ENCODE measurements at places on chromosomes 1 and 21.

GRCh38 chr1:236091933-236092318, 27.0 kb upstream of the NID1 start:
- no peak for DNase-seq

DNA sequence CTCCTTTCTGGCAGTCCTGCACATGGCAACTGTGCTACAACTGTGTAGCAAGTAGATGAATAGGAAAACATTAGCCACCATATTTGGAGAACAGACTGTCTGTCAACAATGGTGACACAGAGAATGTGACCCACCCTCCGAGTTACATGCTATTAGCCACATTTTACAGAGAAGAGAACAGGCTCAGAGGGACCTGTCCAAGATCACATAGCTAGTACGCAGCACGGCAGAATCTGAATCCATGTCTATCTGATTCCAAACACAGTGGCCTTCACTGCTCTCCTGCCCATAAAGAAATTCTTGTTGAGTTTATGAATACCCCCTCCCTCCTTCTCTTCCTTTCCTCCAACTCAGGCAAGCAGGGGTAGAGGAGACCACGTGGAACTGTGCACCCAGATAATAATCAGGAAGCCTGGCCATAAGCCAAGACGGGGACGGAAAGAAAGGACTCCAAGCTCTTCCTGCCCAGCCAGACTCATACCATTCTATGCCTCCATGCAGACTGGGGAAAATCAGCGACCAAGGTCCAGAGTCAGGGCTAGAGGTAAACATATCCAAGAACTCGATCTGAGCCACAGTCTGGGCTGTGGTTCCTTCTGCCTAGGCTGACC, 78.8 kb downstream of the TRABD2B start:
- DNase-seq: no peak

DNA sequence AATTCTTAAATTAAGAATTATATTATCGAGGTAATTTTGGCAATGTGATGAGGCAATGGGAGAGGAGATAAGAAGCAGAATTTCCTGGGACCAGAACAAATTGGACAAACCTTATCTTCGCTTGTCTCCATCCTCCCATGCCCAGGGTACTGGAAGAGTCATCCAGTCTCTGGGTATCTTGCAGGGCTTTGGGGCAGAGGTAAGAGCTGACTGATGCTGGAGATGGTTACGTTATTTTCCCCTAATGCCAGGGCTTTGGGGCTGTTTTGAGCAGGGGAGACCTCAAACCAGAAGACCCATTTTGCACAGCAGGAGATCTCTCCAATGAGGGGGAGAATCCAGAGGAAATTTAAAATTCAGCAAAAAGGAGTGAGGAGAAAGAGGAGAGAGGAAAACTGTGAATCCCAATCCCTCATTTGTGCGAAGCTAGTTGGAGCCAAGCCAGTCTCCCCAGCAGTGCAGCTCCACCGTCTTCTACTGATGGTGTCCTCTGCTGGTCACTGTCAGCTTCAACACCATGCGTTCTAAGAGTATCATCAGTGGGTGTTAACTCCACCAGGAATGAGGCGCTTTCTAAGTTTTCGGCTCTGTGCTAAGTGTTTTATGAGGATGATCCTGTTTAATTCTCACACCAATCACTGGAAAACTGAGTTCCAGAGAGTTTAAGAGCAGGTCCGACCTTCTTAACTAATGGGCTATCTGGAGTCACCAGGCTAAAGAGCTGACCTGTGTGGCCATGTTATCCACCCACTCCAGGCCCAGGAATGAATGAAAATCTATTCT, 86.8 kb upstream of the CD34 start:
- peak; percentile 57 for DNase-seq

DNA sequence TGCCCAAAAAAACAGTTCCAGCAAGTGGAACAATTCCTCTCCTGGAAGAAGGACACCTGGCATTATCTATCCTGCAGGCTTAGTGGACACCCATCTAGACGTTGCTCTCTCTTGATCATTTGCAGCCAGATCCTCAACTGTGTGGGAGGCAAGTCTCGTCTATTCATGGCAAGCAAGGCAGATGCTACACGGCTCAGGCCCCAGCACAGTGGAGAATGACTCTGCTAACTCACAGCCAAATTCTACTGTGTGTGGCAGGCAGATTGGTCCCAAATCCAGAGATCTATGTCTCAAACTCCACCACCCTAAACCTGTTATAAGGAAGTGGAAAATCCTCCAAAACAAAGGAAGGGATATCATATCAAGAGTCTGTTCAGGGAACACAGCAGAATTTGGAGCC, 7.0 kb downstream of the TNNT2 start:
- DNase-seq: no peak

GRCh38 chr1:202576816-202577215, 133.4 kb downstream of the SYT2 start:
- no peak for DNase-seq

DNA sequence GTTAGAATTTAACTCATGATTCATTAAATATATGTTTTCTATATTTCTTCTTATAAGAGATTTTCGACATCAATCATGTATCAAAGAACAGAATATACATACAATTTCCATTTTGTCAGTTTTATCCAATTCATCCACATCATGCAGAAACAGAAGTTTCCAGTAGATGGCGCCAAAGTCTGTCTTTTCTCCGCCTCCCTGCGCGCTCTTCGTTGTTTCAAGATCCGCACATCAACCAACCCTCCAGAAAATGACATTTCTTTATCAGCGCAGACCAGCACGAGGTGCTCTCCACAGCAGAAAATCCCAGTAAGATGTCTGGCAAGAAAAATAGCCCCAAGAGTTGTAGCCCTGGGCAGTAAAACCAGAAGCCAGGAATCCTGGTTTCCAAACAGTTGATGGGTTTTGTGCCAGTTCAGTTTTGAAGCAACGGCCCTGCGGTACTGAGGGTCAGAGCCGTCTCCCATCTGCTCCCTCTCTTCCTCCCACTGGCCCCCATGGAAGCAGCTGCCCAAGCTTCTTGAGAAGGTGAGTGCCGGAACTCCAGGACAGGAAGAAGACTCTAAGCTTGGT, 38.6 kb upstream of the GPR137B start:
- DNase-seq: peak; percentile 50

GRCh38 chr1:211536606-211537005, 42.4 kb downstream of the SLC30A1 start:
- no peak for DNase-seq

DNA sequence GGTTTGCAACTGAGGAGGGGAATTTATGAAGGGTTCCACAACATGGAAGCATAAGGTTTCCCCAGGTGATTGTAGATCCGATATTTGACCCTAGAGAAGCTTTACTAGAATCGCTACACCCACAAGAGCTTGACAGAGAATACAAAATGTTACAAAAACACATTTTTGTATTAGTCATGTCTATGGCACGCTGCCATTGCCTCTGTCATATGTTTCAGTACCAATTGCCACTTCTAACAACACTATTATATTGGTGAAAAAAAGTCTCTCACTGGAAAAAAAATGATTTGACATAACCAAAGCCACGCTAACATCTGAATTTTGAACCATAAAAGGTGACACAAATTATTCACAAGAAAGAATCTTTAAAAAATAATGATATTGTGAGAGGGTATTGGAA, 214.5 kb downstream of the KCNT2 start:
- no peak for DNase-seq

GRCh38 chr1:233293556-233294446, 1.7 kb downstream of the PCNX2 start:
- DNase-seq: no peak

DNA sequence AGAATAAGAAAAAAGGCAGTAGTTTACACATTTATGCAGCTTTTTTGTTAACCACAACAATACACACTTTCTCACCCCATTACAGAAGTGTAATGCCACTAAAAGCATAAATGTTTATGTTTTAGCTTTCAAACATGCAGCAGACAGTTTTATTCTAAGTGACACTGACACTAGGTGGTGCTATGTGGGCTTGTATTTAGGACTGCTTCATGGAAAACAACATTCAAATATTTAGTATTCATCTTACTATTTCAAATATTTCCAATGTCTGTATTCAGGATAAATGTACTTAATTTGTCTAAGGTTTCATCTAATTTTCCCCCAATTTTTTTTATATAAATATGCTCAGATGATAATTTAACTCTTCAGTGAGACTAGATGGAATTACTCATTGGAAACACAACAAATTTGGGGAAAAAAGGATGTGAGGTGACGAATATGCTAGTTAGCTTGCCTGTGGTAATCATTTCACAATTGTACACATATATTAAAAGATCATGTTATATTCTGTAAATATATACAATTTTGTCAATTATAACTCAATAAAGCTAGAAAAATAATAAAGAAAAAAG, 71.4 kb downstream of the USP1 start:
- peak; percentile 26 for DNase-seq

GRCh38 chr1:232474826-232475225, 155.1 kb downstream of the SIPA1L2 start:
- no peak for DNase-seq

DNA sequence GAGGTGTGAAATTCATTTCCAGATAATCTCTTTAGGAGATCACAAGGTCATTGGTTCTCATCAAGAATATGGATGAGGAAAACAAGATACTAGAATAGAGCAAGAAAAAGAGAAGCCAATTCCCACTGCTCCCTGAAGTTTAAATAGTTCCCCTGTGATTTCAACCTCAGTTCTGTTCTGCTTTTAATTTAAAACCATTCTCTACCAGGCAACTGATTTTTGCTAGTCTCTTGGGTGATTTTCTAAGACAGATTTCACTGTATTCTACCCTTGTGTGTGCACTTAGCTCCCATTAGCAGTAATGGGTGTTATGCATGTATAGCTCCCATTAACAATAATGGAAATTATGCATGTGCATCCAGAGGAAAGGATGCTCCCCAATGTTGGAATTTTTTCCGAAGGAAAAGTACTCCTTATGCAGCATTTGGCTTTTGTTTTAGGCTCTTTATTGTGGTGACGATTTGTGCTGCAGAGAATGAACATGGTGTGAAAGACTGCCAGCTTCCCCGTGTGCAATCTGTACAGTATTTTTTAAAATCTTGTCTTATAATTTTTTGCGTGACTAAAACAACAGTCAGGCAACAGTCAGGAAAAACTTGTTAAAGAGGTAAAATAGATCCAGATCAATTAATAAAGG, 144.0 kb upstream of the ZRANB2 start:
- no peak for DNase-seq

DNA sequence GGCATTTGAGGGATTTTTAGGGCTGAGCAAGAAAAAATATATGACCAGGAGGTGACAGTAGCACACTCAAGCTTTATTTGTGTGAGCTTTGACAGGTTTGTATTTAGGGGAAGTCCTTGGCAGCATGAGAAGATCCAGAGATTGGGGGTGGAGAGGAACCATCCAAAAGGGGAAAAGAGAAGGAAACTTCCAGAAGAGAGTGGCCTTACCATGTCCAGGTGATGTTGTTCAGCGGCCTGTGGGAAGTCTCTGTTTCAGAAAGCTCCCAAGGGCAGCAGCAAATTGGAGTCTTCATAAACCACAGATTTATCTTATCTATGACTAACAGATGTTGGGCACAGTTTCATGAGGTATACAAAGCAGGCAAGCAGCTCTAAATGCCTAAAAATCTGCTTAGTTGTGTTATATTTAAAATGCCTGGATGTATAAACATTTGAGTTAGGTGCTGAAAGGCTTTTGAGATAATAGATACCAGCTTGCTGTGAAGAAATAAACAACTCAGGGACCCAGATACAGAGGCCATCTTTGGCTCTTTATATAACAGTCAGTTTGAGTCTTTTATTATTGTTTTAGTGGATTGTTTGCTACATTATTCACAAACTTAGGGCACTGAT, 21.2 kb upstream of the ADAR start:
- no peak for DNase-seq

GRCh38 chr1:229572286-229572685, 13.8 kb upstream of the ABCB10 start:
- no peak for DNase-seq

DNA sequence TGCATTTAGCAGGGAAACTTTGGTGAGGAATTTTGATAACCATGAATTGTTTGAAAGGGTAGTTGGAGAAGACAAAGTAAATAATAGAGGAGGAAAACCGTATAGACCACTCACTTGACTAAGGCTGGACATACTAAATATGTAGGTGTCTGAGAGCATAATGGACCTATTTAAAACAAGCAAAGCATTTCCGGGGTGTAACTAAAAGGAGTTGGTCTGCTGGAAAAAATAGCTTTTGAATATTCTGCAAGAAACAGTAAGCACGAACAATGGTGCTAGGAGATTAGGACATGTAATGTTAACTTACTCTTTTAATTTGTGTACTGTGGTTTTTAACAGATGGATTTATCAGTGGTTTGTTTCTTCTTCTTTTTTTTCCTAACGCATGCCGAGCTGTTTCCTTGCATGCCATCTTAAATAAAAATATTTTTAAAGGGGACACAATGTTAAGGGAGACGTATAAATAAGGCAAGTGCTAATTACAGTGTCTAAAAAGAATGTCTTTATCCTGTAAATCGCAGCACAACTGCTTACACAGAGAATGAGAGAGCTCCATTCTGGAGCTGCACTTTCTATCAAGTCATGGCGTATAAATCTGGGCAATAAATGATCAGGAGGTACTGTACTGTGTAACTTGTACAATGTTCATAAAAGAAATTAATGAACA, 492.1 kb downstream of the LMO4 start:
- DNase-seq: no peak

DNA sequence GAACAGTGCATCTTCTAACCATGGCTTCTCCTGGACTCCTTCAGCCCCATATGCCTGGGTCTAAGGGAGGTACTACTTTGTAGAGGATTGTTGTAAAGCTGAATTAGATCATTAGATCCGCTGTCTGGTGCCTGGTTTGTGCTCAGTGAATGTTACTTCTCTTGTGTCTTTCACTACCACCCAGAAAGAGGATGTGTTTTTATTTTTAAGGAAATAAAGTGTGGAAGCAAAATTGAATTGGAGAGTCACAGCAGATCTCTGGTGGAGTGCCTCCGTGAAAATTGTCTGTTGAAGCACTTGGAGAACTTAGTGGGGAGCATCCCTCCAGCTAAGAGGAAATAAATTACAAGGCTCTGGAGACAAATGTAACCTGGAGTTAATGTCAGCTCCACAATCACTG, 101.8 kb upstream of the ARTN start:
- DNase-seq: no peak

GRCh38 chr1:204684571-204685235, 835 bp downstream of the LRRN2 start:
- DNase-seq: no peak

GRCh38 chr1:65344171-65344814, 35.0 kb downstream of the DNAJC6 start:
- DNase-seq: no peak

DNA sequence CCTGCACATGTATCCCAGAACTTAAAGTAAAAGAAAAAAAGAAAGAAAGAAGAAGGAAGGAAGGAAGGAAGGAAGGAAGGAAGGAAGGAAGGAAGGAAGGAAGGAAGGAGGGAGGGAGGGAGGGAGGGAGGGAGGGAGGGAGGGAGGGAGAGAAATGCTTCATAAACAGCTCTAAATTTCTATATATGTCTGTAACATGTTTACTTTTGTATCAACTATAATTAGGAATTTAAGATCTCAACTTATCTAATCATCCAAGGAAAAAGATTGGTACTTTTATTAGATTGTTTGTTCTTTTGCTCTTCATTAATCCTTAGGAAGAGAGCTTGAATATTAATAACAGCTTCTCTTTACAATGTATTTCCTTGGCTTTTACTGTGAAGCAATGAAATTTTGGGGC, 195.4 kb upstream of the PRMT6 start:
- DNase-seq: no peak

- DNase-seq: peak; percentile 95
These were observed at the start of gene USF1 for GRCh38 chr1:161045736-161046604. USF1 (minus strand) TSS chr1:161045977; CDS start chr1:161043275, 2,702 bp downstream.

All from globus pallidus (tissue), 1 donor.